ENCODE measurements at places on chromosomes 11 and 22.

DNA sequence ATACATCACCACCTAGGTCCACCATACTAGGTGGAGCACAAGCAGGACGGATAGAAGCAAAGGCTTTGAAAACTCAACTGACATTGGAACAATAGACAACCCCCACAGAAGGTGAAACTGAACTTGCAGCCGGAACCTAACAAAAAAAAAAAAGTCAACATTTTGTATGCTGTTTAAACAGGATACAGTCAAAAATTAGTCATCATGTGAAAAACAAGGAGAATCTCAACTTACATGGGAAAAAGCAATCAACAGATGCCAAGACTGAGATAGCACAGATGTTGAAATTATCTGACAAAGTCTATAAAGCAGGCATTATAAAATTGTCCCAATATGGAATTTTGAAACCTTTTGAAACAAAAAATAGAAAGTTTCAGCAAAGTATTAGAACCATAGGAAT is 123.8 kb downstream of the RAB38 start:
- DNase-seq: peak; percentile 6

- DNase-seq: no peak
Observed at GRCh38 chr11:109377039-109377742, 44.8 kb upstream of the C11orf87 start.

- no peak for DNase-seq
Observed at GRCh38 chr11:562046-562645, 1.4 kb downstream of the RASSF7 start.

DNA sequence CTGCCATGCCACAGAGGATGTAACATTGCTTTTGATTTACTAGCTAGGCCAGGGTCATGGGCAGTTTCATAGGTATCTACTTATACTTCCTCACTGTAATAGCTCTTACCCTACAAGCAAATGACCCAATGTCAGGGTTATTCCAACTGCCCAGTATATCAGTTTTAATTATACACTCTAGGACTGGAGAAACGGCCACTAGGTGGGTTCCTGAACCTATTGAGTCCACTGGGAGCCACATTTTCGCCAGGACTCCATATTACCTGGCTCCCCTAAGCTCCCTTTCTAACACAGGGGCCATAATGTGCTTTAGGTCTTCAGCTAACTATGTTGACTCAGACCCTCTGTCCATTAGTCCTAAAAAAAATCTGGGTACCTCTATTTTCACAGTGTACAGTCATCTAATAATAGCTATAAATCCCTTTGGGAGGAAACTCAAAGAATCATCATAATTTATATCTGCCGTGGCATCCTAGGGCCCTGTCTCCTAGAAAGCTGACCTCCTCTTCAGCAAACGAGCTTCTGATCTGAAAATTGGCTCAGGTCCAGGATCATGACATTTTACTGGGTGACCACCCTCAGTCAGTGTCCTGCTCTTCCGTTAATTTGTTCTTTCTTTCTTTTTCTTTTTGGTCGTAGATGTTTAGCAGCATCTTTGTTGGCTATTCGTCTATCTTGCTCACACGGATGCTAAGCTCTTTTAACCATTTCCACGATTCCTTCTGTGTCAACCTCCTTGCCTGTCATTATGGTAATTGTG is 244.3 kb downstream of the FAM76B start:
- no peak for DNase-seq

- DNase-seq: no peak
Observed at GRCh38 chr22:36746375-36746970, 29.4 kb downstream of the IFT27 start.

DNA sequence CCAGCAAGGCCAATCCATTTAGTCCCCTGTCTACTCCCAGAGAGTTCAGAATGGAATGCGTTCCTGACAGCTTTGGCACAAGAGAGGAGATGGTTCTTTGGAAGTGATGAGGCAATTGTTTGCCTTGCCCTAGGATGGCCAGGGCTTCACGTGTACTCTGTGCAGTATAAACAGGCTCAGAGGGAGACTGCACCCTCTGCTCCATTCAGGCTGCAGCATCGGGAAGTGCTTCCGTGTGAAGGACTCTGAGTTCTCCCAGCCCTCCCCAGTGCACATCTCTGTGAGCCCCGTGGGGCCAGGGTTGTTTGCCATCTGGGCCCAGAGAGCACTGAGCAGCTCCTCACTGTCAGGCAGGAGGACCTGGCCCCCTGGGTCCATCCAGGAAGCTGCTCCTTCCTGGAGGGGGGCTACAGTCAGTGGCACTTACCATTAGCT is 215.3 kb upstream of the TBCEL start:
- no peak for DNase-seq

DNA sequence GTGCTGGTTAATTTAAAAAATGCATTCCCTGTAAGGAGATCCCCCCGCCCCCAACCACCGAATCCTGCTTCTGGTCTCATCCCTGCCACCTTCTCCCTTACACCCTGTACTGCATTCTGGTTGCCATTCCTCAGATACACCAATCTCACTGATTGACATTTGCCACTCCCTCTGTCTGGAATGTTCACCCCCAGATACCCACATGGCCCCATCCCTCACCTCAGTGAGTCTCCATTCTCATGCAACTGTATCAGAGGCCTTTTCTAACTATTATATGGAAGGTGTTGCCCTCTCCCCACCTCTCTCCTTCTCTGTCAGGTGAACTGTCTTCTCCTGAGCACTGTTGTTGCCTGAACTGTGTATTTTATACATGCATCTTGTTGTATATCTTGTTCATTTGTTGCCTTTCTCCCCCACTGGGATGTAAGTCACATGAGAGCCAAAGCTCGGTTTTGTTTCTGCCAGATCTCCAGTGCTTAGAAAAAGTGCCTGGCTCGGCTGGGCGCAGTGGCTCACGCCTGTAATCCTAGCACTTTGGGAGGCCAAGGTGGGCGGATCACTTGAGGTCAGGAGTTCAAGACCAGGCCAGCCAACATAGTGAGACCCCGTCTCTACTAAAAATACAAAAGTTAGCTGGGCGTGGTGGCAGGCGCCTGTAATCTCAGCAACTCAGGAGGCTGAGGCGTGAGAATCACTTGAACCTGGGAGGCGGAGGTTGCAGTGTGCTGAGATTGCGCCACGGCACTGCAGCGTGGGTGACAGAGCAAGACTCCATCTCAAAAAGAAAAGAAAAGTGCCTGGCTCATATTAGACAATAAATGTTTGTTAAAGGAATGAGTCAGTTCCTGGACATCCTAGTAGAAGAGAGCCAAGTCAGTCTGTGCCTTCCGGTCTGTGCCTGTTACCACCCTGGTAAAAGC is 61.0 kb downstream of the TNRC6B start:
- DNase-seq: peak; percentile 35

- no peak for DNase-seq
Observed at GRCh38 chr11:2432171-2432621, 12.1 kb downstream of the TRPM5 start.

GRCh38 chr11:47514825-47515647 is 37.9 kb downstream of the CELF1 start:
- peak; percentile 82 for DNase-seq

DNA sequence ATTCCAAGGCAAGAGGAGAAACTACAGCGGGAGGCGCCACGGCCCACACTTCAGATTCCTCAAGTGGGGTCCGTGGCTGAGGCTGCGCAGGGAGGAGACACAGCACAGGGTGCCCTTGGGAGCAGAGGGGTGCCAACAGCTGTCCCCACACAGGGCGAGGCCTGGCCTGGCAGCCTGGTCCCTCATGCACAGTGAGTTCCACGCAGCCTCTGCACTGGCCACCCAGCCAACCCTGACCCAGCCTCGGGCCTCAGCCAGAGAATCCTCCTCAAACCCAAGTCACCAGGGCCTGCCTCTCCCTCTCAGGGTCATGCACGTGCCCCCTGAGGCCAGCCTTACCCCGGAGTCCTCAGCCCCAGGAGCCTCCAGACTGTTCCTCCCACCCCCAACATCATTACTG is 22.4 kb upstream of the MOB2 start:
- DNase-seq: no peak

GRCh38 chr11:81359476-81359875 is 1374.2 kb downstream of the FAM181B start:
- no peak for DNase-seq

DNA sequence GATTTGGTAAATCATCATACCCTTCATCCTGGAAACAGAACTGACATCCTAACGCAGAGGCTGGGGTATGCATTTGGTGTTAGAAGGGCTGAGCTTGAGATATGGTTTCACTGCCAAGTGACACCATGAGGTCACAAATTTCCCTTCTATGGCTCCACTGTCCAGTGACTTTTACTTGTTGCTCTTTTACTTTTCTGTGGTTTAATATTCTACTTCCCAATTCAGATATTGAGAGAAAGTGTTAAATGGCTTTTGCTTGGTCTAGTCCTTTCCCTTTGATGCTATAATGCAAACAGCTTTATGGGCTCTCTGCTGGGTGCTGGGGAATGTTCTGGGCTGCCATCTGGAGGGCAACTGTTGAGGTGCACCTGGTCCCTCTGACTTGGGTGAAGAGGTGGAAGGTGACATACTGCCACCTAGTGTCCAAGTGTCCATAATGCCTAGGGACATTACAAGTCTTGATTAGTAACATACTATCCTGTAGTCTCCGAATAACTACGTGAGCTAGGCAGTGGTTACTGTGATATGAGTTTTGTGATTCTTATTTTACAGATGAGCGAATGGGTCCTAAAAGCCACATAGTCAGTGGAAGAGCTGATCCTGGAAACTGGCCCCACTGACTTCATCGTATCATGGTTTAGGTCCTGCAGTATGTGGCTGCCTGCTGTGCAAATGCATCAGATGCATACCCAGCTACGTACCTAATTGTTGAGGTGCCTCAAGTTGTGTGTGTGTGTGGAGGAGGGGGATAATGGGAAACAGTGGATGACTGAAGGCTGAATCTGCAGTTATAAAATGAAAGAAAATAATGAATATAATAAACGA is 149.1 kb upstream of the RAG2 start:
- DNase-seq: peak; percentile 86

DNA sequence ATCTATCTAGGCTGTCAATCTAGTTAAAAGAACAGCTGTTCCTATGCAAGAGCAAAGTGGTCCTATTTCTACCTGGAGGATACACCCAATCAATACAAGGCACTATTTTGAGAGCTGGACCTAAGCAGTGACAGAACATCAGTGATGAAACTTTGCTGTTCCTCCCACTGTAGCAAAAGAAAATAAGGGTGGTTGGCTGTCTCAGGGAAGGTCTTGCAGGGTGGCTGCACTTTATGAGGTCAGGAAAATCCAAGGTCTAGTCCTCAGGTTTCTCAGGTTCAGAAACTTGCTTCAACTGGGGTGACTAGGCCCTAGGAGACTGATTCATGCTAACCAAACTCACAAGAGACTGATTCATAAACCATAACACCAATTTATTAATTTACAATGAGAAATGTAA is 11.6 kb downstream of the CPSF7 start:
- DNase-seq: no peak

DNA sequence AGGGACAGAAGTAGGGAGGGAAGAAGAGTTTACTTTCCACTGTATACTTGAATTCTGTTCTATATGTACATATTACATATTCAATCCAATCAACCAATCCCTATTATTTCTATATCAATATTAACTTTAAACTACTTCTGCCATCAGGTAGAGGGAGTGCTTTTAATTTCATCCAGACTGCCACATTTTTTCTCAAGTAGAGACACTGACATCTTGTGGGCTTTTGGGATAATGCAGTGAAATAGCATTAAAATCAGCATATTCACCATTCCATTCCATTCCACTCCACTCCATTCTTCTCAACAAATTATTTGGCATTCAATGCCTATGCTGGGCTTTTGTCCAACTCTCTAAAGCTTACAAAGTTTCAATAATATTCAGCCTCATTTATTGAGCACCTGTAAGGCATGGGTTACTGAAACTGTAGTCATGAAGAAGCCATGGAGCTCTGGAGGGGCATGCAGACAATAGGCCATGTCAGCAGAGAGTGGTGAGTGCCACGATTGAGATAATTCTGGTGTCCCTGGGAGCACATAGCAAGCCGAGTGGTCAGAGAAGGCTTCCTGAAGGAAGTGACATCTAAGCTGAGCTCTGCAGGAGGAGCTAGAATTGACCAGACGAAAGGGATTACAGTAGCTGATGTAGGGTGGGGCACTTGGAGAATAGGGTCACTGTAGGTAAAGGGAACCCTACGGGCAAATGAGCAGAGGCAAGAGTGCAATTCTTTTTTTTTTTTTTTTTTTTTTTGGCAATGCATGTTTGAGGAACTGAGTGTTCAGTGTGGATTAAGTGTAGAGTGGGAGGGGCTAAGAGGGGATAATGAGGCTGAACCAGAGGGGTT is 12.8 kb upstream of the CLPB start:
- peak; percentile 67 for DNase-seq

DNA sequence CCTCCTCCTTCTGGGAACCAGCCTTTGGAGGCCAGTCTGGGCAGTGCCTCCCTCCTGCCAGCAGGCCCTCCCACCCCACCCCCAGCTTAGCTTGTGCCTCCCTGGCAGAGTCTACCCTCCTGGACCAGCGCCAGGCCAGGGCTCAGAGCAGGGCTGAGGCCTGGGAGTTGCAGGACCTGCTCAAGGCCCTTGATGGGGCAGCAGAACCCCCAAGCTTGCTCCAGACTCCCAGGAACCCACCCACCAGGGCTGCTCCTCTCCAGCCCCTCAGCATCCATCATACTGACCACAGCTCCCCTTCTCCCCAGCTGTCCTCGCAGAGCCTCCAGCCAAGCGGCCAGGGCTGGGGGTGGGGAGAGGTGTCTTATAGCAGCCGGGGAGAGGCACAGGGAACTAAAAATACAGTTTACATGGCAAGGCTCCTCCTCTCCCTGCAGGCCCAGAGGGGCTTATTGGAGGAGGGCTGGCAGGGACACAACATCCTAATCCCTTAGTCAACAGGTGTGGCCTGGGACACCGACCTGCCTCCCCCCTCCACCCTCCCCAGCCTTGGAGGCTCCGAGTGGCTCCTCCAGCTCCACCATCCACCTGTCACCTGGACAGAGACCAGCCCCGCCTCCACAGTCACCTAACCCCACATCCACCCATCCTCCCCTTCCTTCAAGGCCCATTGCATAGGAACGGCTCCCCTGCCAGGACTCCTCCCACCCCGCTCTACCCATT is 5.2 kb upstream of the MB start:
- no peak for DNase-seq

DNA sequence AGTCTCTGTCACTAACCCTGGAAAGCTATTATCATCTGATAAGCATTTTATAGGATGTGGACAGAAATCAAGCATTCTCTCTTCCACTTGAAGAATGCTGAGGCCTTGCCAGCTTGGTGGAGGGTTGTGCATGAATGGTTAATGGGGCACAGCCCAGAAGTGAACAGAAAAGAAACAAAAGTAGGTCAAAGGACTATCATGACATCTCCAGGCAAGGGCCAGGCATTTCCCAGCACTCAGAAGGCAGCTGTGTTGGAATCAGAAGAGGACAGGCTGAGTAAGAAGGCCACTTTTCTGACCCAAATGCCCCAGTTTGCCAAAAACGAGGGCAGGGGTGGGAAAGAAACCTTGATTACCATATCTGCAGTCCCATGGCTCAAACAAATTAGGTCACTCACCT is 12.4 kb downstream of the TENM4 start:
- DNase-seq: no peak

- DNase-seq: no peak
Observed at GRCh38 chr11:93784935-93785360, 866 bp downstream of the MED17 start.

GRCh38 chr11:119409731-119410130 is 13.2 kb downstream of the THY1 start:
- DNase-seq: no peak

GRCh38 chr11:83061883-83062282 is 9.8 kb downstream of the RAB30 start:
- DNase-seq: no peak
